ENCODE measurements at places on chromosomes 5 and 9.

GRCh38 chr5:62333250-62333794, 27.3 kb downstream of the KIF2A start:
- no peak for DNase-seq

- no peak for DNase-seq
These were observed 45.2 kb upstream of the FCN2 start for GRCh38 chr9:134835448-134835847.

DNA sequence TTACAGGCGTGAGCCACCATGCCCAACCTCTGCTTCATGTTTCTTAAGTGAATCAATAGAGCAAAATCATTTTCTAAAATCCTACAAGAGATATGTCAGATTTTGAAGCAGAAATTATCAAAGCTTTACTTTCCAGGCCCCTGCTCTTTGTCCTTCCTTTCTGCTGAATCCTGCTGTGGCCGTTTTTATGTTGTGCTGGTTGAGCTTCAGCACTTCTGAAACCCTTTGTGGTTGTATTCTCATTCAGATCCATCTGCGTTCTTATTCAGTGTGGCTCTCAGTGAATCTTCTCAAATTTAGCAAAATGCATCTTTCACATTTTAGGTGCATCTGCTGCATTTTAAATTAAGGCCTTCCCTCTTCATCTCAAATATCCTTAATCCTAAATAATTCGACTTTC, 26.0 kb downstream of the JMY start:
- DNase-seq = no peak

DNA sequence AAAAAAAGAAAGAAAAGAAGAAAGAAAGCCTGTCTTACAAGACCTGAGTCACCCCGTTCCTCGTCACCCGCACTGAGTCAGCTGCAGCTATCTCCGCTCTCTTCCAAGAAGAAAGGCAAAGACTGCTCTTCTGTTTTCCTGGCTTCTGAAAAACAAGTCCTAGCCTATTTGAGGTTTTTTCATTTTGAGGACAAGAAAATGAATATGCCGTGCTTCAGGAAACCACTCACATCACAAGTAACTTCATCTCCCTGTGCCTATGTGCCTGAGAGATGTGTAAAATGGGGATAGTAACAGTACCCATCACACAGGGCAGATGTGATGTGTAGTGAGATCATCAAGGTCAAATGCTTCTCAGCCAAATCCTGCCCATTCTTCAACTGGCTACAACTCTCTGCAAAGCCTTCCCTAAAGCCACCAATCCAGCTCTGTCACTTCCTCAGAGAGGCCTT, 78.4 kb downstream of the GLDC start:
- no peak for DNase-seq

- no peak for DNase-seq
These were observed 56.2 kb upstream of the ABCA1 start for GRCh38 chr9:104984121-104984520.

- DNase-seq = peak; percentile 30
These were observed 554 bp downstream of the JAK2 start for GRCh38 chr9:4985386-4986266.

- DNase-seq = no peak
These were observed 135.9 kb upstream of the WWC1 start for GRCh38 chr5:168155585-168155984.

DNA sequence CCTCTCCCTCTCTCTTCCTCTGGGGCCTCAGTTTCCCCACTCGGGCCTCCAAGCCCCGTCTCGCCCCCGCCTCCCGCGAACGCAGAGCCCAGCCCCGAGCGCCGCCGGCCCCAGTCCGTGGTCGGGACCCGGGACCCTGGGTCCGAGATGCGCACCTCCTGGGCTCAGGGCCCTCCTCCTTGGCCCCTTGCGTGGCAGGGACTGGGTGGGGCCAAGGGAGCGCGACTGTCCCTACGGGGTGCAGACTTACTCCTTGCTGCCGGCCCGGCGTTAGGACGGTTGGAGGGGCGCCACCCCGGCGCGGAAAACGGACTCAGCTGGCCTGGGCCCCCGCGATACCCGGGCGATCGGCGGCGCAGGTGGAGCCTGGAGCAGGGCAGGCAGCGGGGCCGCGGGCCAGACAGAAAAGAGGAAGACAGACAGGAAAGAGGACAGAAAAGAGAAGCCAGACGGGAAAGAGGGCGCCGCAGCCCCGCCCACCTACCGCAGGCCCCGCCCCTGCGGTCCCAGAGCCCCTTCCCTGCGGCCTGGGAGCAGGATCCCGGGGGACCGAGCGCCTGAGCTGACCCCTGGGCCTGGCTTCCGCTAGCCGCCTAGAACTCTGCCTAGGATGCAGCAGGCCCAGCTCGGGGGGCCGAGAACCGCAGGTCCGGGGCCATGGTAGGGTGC, at the start of gene GBGT1:
TSS of gene GBGT1 (minus strand) at position 411 of the 669 bp plus-strand sequence. CDS start 1,502 bp downstream, outside the sequence.
- no peak for DNase-seq

GRCh38 chr5:134524826-134525682, at the start of gene JADE2:
Gene JADE2 (plus strand): TSS chr5:134525670. CDS start chr5:134535858, 10,188 bp downstream.
- DNase-seq = peak; percentile 84

- no peak for DNase-seq
These were observed 282.4 kb upstream of the RPS23 start for GRCh38 chr5:82560561-82560960.

DNA sequence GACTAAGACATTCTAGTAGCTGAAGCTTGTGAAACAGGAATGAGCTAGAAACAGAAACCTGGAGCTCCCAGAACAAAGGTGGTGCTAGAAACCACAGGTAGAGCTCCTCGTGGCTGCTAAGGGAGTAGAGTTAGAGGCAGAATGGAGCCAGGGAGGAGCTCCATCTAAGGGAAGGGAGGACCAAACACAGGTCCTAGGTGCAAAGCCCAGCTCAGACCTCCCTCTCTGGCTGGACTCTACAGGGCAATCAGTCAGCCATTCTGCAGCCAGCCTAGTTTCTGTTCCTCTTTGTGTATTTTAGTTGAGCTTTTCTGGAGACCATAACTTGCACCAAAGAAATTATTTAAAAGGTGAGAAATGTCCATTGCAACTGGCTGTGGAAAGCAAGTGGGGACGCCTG, 70.4 kb downstream of the CRB2 start:
- DNase-seq = no peak

DNA sequence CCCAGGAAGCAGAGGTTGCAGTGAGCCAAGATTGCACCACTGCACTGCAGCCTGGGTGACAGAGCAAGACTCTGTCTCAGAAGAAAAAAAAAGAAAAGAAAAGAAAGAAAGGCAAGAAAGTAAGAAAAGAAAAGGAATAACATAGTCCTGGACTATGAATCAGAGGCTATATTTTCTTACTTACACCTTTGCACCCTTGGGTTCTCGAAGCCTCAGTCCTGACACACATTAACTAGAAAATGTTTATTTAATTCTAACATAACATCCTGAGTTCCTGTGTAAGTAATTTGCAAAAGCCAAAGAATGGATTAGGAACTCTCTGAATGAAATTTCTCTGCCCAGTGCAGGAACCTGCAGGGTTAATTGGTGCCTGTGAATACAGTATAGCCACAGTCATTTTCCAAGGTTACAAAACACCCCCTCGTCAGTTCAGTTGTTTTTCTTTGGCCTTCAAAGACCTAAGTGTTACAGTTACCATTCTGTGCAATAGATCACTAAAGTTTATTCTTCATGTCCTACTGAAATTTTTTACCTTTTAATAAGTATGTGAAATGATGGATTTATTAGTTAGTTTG, 147.6 kb downstream of the SV2C start:
- DNase-seq = no peak

DNA sequence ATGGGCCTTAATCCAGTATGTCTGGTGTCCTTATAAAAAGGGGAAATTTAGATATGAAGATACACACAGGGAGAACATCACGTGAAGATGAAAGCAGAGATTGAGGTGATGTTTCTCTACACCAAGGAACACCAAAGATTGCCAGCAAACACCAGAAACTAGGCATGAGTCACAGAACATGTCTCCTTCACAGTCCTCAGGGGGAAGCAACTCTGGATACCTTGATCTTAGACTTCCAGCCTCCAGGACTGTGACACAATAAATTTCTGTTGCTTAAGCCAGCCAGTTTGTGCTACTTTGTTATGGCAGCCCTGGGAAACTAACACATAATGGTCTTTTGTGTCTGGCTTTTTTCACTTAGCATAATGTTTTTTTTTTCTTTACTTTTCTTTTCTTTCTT, 41.2 kb upstream of the STRBP start:
- no peak for DNase-seq

- peak; percentile 28 for DNase-seq
These were observed 413.3 kb downstream of the MLLT3 start for GRCh38 chr9:20208961-20209371.

GRCh38 chr9:89778100-89779090, 173.6 kb downstream of the GADD45G start:
- DNase-seq = no peak

DNA sequence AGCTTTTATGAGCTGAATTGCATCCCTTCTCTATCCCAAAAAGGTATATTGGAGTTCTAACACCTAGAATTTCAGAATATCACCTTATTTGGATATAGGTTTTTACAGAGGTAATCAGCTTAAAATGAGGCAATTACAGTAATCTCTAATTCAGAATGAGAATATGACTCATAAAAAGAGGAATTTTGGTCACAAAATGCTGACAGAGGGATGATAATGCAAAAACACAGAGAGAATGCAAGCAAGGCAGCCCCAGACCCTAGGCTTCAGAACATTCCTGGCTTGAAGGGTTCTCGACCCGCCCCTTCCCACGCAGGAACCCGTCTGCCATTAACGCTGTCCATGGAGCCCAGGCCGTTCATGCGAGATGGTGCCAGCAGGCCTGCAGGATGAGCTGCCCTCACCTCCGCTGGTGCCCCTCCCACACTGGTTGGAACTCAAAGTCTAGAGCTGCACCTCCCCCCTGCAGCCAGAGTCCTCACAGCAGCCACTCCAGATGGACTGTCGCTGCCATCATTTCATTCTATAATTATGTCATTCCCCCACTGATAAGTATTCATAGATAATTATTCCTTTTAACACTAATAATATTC, 1173.4 kb upstream of the ACO1 start:
- peak; percentile 13 for DNase-seq

DNA sequence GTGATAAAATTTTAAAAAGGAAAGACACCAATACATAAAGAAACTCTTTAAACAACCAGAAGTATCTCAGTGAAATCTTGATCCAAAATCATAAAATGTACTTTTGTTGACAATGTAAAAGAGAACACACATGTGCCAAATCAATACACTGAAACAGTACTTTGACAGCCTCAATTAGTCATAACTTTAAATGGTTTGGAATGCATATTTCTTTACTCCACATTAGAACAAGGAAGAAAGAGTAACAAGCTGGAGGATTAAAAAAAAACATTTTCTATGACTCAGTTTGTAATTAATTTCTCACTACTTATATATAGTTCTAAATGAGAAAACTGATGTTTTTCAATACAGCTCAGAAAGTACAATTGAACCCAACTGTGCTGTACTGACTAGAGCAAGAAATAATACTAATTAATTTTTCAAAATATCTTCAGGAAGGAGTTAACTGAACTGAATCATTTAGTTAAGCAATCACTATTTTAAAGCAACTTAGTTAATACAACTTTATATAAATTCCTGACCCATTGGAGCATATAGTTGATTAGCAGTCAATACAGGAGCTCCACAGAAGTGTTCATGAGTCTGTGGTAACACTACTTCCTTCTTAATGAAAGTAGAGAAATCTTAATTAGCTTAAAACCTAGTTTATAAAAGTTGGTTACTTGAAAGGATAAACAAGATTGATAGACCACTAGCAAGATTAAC, 101.0 kb downstream of the NR3C1 start:
- DNase-seq = no peak

DNA sequence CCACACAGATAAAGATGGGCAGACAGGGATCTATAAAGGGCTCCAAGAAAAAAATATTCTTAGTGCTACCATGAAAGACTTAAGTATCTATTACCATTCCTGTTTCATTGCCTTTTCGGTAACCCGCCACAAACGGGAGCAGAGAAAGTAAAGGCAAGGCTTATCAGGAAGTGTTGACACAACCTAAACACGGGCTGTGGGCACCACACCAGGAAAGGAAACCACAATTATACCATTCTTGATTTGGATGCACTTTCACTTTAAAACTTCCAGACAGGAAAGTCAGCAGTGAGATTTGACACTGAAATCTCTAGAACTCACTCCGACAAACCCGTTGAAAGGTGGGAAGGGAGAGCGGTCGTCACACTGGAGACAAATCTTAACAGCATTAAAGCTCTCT, 6.5 kb downstream of the TLE1 start:
- no peak for DNase-seq

DNA sequence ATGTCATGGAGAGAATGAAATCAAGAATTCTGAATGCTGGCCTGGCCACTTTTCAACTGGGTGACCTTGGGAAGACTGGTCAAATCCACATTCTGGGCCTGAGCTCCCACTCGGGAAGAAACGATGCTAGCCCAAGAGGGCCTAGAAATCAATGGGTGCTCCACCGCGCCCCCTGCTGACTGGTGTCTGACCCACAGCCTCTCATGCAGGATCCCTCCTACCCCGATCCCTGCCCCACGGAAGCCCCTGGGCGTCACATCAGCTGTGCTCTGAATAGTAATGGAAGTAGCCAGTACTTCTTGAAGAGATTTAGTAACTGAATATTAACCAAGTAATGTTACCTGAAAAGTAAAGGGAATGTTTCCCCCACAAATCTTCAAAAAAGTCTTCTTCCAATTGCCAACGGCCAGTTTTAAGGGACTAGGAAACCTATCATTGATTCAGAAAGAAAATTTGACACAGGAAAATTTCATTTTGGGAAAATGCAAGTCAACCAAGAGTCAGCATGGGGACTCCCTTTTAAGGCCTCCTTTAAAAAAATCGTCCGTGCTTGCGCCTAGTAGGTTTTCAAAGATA, 43.9 kb downstream of the CRB2 start:
- no peak for DNase-seq

GRCh38 chr5:170552621-170553115, 48.8 kb downstream of the KCNIP1 start:
- no peak for DNase-seq

- no peak for DNase-seq
These were observed 166.0 kb downstream of the ROR2 start for GRCh38 chr9:91783876-91784672.

GRCh38 chr5:86442036-86442745, 175.6 kb upstream of the COX7C start:
- no peak for DNase-seq

DNA sequence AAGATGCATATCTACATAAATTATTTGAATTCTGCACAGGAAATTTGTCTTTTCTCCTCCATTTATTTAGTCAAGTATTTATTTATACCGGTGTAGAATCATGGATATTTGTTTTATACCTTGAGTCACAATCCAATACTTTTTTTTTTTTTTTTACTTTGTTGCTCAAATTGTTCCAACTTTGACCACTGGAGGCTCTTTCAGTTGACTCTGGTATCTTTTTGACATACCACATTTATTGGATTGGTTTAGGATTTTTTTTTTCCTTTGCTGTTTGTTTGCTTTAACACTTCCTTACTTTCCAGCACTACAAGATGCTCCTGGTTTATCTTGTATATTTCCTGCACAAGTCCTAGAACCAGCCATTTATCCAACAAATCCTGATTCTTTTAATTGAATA, 543.1 kb upstream of the RIOK2 start:
- no peak for DNase-seq

DNA sequence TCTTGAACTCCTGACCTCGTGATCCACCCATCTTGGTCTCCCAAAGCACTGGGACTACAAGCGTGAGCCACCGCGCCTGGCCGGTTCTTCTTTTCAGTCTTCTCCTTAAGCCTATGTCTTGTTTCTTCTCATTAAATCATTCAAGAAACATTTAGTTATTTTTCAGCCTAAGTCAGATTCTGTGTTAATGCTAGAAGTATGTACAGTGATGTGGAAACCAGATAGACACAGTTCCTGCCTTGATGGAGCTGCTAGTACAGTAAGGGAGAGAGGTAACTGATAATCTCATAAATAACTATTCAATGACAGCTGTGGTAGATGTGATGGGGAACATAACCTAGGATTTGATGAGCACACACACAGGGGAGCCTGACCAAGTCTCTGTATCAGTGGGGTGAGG, 46.3 kb upstream of the NR3C1 start:
- DNase-seq = no peak
